ENCODE measurements at places on chromosomes 4 and X.

DNA sequence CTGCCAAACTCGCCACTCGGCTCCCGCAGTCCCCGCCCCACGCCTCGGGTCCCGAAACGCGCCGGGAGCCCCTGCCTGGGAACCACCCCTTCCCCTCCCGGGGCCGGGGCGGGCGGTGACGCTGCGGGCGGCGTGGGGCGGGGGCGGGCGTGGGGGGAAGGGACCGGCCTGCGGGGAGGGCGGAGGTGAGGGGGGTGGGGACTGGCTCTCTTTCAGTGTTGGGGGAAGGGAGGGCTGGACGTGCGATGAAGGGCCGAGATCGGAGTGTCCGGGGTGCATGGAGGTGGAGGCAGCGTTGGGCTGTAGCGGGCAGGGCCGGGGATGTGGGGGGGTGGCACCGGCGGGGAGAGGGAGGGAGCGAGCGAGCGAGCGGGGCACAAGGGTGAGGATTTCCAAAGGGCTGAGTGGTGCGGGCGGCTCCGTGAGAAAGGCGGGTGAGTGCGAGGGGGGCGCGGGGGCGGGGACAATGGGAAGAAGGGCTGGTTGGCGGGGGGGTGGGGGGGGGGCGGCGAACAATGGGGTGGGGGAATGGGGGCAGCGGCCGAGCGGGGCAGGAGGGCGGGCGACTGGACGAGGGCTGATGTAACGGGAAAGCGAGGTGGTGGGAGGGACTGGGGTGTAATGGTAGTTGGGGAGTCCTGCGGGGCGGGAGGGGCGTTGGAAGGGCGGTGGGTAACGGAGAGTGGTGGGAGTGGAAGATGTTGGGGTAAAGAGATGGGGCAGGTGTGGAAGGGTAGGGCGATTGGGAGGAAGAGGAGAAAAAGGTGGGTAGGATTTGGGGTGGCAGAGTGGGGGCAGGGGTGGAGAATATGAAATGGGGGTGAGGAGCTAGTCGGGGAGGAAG lies 578 bp downstream of the DCUN1D4 start:
- peak; percentile 78 for DNase-seq

GRCh38 chr4:62399242-62399641 lies 1199.1 kb downstream of the ADGRL3 start:
- DNase-seq = no peak

DNA sequence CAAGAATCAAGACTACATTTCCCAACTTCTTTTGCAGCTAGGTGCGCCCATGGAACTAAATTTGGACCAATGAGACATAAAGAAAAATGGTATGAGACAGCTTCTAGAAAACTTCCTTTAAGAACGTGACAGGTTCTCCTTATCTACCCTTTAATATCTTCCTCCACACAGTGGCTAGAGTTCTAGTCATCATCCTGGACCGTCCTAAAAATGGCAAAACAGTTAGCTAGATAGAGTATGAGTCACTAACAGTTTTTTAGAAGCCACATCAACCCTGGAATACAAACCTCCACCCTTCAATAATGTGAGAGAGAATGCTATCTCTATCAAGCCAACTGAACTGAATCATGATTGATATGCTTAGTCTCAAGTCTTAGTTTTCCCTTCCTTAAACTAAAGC lies 267.9 kb upstream of the SLC7A11 start:
- no peak for DNase-seq

DNA sequence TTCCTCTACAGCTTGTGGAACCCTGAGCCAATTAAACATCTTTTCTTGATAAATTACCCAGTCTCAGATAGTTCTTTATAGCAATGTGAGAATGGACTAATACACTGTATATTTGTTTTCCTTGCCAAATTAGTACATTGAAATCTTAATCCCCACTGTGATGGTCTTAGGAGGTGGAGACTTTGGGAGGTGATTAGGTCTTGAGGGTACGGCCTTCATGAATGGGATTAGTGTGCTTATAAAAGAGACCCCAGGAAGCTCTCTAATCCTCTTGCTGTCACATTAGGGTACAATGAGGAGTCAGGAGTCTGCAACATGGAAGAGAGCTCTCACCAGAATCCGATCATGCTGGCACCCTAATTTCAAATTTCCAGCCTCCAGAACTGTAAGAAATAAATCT lies 86.6 kb downstream of the TIGD2 start:
- no peak for DNase-seq

DNA sequence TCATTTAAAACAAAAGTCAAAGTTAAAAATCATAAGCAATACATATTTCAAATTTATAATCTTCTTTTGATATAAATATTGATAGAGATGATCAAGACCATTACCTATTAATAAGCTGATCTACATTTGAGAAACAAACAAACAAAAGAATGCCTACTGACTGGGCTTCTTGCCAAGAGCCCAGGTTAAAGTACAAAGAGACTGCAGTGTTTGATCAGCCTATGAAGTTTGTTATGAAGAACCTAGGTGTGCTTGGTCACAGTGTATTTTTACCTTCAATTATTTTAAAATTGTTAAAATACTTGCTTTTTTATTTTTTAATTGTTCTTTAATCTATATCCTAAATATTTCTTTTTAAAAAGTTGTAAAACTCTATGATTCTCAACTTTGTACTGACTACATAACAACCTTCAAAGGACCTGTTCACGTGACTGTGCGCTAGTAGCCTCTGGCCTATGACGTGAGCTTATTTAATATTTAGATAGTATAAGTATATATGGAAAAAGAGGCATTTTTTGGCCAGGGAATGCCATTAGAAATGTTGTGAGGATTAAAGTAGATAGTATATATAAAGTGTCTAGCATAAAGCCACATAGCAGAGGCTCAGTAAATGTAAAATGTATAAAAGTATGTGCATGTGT lies 11.4 kb upstream of the SLC39A8 start:
- DNase-seq = no peak

- no peak for DNase-seq
These were observed 84.2 kb downstream of the SORCS2 start for GRCh38 chr4:7276515-7276914.

DNA sequence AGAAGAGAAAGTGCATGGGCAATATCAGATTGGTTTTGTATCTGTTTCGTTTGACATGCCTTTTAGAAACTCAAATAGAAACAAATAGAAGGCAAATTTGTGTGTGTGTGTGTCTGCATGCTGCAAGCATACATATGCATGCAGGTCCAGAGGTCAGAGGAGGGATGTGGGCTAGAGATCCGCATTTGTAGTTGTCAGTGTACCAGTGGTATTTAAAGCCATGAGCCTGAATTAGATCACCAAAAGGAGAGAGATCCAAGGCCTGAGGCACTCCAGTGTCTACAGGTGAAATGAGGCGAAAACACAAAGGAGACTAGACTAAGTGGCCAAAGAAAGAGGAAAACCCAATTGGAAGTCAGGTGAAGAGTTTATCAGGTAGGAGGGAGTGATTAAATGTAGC lies 106.7 kb downstream of the CORIN start:
- no peak for DNase-seq

DNA sequence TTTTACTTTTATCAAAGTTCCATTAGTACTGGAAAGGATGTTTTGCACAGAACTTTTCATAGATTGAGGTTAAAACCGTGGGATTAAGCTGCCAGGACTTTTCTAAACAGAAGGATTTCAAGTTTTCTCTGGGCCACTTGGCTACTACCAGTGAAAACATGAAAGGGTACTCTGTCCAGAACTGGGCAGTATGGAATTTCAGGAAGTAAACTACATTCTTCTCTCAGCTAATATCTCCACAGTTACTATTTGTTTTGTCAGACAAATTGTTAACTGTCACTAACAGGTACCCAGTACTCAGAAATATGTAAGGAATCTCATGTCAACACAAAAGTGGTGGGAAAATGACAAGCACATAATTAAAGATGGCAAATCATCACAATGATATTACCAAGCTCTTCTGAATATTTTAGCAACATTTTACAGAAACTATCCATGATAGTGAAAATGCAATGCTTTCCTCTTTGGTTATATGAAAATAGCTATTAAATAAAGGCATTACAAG lies 454.4 kb downstream of the C4orf33 start:
- DNase-seq = no peak

GRCh38 chr4:145251391-145251790 lies 71.0 kb upstream of the OTUD4 start:
- DNase-seq = no peak

DNA sequence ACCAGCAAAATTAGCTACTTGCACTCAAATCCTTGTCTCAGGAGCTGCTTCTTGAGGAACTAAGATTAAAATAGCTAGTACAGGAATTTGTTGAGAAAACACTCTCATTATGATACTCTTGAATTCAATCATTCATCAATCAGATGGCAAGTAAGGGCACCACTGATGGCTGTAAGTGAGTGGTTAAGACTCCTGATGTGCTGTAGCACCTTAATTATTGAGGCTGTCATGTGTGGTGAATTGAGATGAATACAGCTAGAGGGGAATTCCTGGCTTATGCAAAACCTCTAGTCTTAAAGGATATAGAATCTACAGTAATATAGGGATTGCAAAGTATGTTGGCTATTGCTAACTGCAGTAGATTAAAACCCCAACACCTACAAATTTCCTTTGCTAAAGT lies 509.1 kb downstream of the IQCM start:
- DNase-seq = no peak

DNA sequence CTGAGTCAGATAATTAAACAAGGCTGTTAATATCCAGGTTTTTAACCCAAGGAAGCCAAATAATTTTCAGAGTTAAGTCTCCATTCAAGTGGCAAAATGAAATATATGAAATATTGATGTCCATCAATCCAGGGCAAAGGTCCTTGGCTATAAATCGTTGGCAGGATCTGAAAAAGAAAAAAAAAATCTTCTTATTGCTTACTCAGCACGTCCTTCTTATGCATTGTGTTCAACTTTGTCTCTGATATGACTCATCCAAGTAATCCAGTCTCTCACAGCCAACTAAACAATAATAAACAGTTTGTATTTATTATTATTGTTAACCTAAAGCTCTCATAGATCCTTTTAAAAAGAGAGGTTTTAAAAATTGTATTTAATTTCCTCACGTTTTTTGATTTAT lies 851.2 kb downstream of the ADGRL3 start:
- no peak for DNase-seq

- no peak for DNase-seq
These were observed 25.2 kb upstream of the SLC2A9 start for GRCh38 chr4:10046471-10046870.

DNA sequence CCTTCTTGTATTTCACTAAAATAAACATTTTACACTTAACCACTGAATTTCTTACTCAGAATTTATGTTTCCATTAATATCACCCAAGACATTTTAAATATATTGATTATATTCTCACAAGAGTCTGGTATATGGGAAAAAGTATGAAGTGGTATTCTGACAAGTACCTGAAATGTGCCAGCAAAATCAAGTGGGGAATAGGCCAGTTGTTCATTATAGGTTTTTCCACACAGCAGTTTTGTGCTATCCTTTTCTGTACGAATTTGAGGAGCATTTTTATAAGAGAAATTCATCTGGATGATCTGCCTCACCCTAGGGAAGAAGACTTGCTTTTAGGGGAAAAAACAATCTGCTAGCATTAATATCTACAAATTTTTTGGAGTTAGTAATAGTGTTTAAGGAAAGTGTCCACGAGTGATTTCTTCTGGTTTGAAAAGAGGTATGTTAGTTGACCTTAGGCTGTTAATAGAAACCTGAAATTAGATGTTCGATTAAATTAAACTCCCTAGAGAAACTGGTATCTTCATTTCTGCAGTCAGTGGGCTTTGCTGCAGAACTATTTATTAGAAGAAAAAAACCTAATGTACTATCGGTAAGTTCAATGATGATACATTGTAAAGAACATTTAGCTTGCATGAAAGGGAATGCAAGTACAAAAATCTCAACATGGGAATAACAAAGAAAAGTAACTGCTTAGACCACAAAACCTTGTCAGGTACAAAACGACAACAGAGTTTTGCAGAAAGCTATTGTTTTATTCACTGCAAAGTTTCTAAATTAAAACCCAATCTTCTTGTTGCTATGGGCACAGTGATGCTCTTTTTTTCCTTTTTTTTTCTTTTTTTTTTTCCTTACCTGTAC lies 1.8 kb downstream of the KLF3 start:
- DNase-seq = no peak

- DNase-seq = no peak
These were observed 117.8 kb downstream of the UCHL1 start for GRCh38 chr4:41374490-41374889.

- DNase-seq = peak; percentile 7
These were observed 348.5 kb downstream of the MID1IP1 start for GRCh38 chrX:39149761-39150160.

- DNase-seq = no peak
These were observed 503 bp upstream of the PDE5A start for GRCh38 chr4:119629142-119629471.

- peak; percentile 46 for DNase-seq
These were observed 569 bp downstream of the ARFIP1 start for GRCh38 chr4:152780267-152780778.

DNA sequence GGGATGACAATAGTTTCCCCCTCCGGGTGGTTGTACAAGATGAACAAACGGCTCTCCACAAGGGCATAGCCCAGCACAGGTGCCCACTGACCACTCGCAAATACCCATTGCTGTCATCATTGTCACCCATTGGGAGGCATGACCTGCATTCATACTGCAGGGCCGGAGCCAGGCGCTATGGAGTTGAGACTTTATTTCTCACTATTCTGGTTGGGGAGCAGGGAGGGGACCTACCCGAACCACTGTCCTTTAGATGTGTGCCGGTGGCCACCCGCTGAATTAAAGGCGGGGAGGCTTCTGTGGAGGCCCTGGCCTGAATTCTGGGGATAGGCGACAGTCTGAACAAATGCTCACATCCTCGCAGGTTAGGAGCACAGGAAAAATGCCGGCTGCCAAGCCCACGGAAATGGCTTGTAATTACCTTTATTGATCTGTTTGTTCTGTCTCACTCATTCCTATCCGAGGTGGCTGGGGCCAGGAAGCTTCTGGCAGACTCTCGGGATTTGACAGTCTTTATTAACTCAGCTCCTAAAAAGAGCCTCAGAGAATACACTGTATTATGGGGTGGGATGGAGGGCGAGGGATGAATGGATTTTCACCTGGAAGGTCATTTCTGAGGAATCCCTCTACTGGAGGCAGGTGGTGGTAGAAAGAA lies 125.1 kb upstream of the PSAPL1 start:
- DNase-seq = no peak

- no peak for DNase-seq
These were observed 21.8 kb upstream of the CXCL6 start for GRCh38 chr4:73814679-73815078.

- no peak for DNase-seq
These were observed 117.2 kb downstream of the KDM6A start for GRCh38 chrX:44989995-44990770.

GRCh38 chrX:119045884-119046283 lies 26.9 kb upstream of the CT47C1 start:
- DNase-seq = no peak

DNA sequence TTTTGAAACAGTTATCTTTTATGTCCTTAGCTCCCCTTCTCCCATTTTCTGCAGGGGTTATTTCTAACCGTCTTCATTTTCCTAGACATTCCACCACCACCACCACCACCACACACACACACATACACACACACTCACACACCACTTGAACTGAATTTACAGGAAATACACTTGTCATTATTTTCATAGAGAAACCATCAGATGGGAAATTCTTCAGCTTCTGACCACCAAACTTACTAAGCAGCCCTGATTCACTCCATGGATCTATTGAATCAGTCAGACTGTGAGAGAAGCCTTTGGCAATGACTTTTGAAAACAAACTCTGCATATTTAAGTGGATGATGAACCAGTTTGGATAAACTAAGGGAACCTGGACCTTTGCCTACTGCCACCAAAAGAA lies 210.1 kb upstream of the NHS start:
- no peak for DNase-seq

- DNase-seq = no peak
These were observed 33.8 kb upstream of the MAMLD1 start for GRCh38 chrX:150329282-150329681.

- no peak for DNase-seq
These were observed 132.8 kb upstream of the GPR101 start for GRCh38 chrX:137166591-137166990.
